ENCODE measurements at places on chromosomes 1 and 21.

DNA sequence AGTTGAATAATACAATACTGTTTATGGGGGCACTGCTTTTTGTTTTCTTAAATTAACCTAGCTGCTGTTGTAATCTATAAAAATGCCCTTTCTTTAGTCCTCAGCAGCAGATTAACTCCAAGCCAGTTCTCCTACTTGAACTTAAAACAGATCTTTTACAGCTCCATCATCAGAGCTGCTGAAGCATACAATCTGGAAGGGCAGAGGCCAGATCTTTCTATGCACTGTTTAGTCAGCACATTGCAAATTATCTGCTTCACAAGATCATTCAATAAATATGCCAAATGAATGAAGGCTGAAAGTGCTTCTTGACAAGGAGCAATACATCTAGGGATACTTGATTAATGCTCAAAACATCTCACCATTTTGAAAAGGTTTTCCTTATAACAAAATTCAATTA is 115.8 kb downstream of the PLPPR5 start:
- no peak for DNase-seq

GRCh38 chr1:31371121-31371959 is 1.5 kb downstream of the FABP3 start:
- DNase-seq, result no peak

DNA sequence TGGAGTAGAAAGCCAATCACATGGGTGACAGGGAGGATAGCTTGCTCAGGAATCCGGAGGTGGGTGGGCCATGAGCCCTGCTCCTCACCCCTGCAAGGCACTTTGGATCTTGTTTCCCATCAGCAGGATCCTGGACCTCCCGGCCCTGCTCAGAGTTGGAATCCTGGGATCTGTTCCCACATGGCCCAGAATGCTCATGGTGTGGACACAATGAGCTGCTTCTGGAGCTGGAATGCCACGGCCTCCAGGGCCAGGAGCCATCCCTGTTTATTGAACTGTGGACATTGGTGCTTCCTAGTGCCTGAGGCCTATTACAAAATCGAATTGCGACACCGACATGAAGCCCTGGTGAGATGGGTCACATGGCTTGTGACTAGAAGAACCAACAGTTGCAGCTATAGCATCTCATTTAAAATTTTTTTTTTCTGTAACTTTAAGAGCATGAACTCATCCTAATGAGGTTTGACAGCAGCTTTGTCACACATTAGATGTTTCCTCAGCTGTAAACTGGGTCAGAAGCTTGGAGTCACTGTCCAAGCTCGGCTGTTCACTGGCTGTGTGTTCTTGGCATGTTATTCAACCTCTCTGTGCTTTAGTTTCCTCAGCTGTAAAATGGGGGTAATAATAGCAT is 40.4 kb upstream of the GOLT1A start:
- no peak for DNase-seq

- no peak for DNase-seq
Observed at GRCh38 chr1:92881391-92881790, 49.6 kb downstream of the RPL5 start.

DNA sequence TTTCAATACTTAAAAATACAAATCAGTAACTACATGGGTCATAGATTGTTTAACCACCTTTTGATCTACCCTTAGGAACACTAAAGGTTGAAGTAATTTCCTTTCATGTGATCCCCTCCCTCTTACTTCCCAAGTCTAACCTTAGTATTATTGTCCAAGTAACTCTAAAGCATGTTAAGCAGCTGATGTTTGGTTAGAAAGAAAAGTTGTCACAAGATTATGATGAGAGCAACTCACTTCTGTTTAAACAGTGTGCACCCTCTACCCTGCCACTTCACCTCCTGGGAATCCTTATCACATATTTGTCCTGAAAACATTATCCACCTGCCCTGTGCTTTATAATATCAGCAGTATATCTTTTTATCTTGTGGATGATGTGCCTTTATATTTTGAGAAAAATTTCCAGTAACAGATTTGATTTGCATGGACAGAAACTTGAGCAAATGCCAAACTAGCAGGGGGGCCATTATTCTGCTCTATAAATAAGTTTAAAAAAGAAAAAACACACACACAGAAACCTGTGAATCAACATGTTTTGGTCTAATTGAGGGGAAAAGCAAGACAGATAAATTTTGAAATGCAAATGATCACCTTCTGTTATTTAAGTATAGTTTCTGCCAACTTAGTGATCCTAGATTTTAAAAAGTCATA is 194.3 kb downstream of the RPS6KC1 start:
- DNase-seq, result no peak

DNA sequence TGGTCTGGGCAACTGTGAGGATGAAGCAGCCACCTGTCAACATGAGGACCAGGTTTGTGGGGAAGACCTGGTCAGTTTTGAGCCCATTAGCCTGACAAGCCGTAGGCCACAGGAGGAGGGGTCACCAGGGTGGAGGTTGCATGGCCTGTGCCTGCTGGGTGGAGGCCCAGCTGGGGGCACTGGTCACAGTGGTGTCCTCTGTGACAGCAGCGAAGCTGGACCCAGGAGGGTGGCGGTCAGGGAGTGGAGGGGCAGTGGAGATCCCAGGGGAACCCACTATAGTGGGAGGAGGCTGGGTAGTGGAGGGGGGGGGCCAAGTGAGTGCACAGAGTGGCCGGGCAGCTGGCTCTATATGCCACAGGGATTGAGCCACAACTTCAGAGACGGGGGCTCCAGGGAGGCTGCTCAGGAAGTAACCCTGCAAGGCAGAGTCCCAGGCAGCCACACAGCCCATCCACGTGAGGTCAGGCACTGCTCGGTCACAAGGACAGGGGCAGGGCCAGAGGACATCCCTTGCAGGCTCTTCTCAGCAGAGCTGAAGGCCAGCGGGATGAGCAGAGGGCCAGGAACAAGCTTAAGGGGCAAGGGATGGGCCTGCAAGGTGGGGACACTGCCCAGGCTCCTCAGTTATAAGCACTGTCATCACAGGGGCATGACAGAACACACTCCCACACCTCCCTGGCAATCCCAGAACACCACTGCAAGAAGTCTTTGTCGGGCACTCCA is 2.3 kb upstream of the C1orf35 start:
- no peak for DNase-seq

DNA sequence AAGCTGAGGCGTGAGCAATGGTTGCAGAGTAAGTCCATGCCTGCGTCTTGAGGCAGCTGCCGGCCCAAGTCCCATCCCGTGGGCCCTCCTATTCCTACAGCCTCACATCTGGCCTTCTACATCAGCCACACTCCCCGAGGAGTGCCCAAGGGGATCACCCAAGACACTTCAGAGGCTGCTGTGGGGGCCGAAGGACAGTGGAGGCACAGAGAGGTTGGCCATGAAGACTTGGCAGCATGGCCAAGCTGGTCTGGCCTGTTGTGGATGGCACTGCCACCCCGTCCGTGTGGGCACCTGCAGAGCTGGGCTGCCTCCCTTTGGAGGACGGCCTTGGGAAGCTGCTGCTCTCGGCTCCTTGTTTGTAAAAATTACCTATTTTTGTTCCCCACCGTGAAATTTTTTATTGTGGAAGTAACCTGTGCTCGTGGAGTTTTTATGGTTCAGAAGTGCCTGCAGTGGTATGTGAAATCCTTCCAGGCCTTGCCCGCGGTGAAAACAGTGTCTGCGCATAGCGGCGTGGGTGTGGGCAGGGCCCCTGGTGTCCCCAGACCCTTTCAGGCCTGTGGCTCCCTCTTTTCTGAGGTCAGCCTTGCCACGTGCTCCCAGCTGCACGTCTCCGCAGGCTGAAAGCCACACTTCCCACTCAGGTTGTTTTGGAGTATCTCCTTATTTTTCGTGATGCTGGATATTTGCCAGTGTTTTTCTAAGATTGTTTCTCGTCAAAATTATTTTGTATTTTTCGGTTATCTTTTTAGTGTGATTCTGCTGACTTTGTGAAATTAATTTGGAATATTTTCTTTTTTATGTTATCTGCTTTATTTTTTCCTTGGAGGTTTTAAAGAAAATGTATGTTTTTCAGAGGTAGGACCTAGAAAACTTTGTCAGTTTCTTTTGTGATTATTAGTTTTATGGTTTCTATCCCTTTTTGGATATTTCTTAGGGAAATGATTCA is 20.6 kb downstream of the SLX9 start:
- DNase-seq, result no peak

- DNase-seq, result no peak
Observed at GRCh38 chr1:245822996-245823395, 668.2 kb downstream of the KIF26B start.

DNA sequence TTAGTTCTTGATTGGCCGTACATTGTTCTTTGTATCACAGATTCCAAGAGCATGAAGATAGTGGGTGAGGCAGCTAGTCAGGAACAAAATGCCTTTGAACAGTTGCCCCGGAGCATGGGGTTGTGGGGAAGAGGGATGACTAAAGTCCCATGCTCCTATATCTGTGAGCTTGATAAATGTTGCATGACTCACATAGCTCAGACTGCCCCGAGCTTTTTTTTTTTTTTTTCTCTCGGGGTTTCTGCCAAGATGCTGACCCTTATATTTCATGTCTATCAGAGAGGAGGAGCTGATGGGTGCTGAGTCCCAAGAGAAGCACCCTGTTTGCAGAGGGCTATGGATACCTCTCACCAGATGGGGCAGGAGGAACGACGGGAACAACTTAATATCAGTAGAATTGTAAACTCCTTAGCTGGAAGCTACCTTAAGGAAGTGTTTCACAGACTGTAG is 40.6 kb downstream of the SRRM1 start:
- DNase-seq, result no peak

DNA sequence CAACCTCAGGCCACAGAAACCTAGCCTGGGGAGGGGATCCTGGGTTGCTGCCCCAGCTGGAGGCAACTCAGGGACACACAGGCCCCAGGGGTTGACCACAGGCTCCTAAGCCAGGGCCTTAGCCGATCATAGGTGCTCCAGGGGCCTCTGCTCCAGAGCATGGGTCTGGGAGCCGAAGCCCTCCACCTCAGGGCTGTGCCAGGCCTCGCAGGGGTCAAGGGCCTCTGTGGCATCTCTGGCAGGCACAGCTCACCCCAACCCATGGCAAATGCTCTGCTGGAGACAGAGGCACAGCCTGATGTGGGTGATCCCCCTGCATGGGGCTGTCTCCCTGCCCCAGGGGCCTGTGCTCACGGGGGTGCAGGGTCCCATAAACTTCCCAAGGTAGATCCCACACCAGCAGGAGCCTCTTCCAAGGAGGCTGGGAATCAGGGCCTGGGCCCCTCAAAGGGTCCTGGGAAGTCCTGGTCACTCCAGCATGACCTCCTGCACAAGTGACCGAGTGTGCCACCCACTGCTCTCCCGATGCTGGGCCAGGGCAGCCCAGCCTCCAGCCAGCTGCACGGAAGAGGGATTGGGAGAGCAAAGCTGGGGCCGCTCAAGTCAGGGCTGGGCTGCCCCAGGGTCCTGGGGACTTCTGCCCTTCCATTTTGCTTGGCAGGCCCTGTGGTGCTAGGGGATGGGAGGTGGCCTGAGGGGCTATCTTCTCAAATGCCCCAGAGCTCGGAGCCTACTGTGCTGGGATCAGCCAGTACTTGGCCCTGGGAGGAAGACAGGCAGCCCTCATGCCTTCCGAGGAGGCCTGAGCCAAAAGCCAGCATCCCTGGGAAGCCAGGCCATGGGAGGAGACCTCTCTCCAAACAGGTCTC is 22.2 kb upstream of the PRSS38 start:
- DNase-seq, result no peak

GRCh38 chr21:42162831-42163510 is 56.0 kb upstream of the ABCG1 start:
- DNase-seq, result no peak
